Right lung (tissue), 10 donors: ENCODE measurements at places on chromosomes 4 and X. TPM values are rescaled to one million over a fixed set of nuclear protein-coding genes. Genes with fewer than 3 reads are reported as not detected.

POU3F4 gene
- not detected for polyA plus RNA-seq

WDR19 gene
- 84.8 TPM for polyA plus RNA-seq

- no peak for DNase-seq
Measured at GRCh38 chr4:149949381-149949780, 128.9 kb upstream of the DCLK2 start.

DNA sequence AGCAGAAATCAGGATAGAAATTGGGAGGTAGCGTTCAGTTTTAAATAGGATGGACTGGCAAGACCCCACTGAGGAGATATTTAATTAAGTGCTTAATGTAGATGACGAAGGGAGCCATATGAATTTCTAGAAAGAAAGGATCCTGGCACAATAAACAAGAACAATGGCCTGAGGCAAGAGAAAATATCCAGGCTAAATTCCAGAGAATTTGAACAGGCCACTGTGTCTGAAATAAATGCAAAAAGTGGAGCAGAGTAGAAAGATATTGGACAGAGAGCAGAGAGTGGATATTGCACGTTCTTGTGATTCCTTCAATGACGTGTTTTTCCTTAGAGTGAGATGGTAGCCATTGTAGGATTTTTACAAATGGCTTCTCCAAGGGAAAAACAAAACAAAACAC is 1504.8 kb downstream of the C4orf33 start:
- DNase-seq, result no peak

DNA sequence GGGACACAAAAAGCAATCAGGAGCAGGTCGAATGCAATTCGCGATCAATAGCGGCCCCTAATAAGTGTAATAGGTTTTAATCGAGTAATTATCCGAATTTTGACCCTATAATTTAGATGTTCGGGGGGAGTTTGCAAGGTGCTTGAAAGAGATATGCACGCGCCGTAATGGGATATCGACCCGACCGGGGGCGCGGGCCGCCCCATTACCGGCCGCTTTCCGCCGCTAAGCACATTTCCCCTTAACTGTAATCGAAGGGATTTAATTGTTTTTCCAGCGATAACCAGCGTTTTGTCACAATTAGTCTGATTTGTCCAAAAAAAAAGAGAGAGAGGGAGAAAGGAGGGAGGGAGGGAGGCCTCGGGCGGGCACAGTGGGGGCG is 997 bp downstream of the NKX1-1 start:
- DNase-seq, result no peak

DNA sequence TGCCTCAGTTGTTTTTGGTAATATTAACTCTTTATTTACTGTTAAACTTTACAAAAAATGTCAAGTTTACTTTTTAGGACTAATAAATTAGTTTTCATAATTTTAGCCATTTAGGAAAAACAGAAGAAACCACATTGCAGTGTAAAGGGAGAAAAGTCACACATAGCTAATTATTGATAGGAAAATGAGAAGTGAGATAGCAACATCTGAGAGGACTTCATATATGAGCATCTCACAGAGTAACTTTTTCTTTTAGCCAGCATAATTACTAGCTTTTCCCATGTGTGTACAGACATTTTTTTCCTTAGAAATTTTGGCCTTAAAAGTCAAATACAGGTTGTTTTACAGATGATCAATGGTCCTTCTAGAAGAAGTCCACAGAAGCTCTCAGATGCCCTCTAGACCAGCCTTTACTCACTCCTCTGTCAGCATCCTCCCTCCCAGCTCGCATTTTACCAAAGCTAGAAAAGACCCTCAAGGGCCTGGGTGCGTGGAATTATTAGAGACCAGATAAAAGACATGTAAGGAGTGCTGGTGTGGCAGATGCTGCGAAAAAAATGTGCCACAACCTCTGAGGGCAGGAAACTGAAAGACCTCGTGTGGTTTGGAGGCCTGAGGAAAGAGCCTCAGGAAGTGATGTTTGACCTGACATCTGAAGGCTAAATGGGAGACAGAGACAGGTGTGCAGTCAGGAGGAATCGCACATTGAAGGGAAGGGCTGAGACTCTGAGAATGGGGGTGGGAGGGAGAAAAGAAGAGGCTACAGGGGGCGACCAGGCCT is 156.9 kb downstream of the CBR4 start:
- DNase-seq, result no peak

TSPAN7 gene
- 38.6 TPM for polyA plus RNA-seq

GRCh38 chr4:129362691-129363274 is 266.8 kb downstream of the C4orf33 start:
- peak; percentile 63 for DNase-seq

DNA sequence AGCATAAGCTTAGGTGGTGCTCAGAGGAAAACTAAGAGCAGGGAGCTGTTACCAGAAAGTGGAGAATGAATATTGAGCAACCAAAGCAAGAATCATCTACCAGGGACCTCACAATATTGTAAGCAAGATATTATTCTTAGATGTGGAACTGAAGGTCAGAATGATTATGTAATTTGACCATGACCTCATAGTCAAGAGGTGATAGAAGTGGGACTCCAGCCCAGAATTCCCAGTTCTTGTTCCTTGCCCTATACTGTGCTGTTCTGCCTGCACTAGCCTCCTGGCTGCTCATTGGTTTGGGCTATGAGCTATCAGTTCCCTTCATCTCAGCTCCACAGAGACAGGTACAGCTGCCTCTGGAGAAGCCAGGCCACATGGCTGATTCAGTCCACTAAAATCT is 229.4 kb downstream of the LDB2 start:
- DNase-seq, result no peak

DNA sequence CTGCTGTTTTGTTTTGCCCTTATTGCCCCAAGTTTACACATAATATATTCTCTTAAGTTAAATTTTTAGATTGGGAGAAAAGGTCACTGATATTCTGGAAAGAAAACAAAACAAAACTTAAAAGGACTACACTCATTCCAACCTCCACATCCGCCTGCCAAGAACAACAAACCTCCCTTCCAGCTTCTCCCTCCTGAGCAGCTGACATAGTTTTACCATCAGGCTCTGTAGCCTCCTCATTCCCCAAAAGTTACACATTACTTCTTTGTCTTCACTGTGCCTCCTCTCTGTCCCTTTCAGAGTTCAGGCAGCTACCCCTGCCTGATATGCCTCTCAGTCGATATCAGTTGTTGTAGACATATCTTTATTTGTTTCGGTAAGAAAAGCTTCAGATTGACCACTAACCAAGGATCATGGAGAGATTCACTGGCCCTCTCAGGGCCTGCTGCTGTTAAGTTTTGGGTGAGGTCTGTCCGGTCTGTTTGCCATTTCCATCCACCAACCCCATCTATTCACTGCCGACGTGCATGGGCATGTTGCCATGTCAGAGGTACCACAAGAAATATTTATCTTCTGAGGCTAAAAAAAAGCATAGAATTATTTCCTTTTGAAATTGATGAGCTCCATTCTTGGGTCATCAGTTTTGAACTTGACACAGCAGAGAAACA is 164.1 kb downstream of the GASK1B start:
- no peak for DNase-seq

DNA sequence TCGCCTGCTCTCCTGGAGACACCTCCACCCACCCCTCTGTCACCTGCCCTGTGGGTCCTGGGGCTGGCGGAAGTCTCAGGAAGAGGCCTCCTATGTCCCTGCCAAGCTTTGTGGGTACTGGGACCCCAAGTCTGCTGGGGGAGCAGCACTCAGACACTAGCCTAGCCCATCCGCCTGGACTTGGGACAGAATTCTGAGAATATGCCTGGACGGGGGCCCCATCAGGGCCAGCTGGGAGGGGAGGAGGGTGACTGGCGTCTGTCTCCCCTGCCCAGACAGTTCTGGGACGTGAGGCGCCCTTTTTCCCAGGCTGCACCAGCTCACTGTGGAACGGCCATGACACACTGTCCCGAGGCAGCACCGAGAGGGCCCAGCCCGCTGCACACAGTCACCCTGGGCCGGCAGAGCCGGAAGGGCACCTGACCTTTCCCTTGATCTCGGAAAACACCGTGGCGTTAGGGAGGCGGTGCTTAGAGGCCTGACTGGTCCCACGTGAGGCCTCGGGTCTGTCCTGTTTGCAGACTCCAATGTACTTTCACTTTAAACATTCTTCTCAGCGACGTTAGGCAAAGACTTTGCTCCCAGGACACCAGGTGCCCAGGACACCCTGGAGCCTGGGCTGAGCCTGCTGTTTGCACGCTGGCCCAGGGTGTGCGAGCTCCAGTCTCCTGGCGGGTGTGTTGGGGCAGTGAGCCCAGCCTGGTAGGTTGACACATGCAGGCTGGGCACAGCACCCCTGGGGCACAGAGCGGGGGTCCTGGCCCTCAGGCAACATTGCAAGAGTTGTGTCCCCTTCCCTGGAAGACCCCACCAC is 700 bp downstream of the SLC26A1 start:
- no peak for DNase-seq

- DNase-seq, result no peak
Measured at GRCh38 chr4:21046141-21046540, 345.9 kb downstream of the PACRGL start.

- no peak for DNase-seq
Measured at GRCh38 chrX:46461660-46462191, 83.5 kb downstream of the ZNF674 start.

- DNase-seq, result no peak
Measured at GRCh38 chr4:1116838-1117237, 3.5 kb upstream of the RNF212 start.

DNA sequence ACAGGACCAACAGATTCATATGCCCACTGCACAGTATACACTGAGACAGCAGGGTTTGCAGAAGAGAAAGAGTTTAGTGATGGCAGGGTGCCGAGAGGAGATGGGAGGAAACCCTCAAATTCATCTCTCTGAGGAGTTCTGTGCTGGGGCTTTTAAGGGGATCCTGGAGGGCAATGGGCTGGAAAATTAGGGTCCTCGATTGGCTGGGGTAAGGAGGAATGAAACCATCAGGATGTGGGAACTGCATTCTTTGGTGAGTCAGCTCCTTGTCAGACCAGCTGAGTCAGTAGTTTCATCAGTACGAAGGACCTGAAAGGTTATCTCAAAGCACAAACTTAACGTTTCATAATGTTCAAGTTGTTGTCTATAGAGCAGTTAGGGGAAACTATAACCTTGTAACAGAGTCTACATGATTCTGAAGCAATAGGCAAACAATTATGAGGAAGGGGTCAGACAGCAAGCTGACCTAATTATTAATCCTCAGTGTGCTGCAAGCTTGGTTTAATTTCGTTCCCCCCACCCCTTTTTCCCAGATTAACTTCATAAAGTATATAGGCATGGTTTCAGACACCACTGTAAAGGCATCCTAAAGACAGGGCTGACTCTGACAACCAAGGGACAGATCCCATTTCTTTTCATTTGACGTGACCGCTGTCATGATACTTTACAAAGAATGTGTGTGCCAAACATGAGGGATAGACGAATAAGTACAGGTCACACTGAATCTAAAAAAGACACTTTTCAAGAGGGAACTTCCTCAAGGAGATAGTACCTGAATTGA is 1.5 kb upstream of the MSMO1 start:
- no peak for DNase-seq

GRCh38 chr4:74531963-74532794 is 87.2 kb downstream of the AREG start:
- no peak for DNase-seq

DNA sequence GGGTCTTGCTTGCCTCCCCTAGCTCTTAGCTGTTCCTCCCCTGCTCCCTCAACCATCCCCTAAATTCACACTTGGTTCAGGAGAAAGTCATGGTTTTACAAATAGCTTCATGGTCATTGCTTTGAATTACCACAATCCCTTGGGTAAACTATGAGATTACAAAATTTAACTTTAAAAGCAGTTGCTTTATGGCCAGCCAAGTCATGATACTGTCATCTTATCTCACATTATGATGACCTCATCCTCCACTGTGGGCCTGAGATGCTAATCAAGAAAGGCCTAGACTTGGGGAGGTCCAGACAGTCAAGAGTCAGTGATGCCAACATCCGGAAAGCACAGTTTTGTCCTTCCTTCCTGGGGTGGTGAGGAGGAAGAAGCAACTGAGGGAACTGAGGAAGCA is 10.5 kb upstream of the FGF16 start:
- no peak for DNase-seq

GRCh38 chr4:12118651-12119213 is 690.0 kb upstream of the HS3ST1 start:
- DNase-seq, result no peak

DNA sequence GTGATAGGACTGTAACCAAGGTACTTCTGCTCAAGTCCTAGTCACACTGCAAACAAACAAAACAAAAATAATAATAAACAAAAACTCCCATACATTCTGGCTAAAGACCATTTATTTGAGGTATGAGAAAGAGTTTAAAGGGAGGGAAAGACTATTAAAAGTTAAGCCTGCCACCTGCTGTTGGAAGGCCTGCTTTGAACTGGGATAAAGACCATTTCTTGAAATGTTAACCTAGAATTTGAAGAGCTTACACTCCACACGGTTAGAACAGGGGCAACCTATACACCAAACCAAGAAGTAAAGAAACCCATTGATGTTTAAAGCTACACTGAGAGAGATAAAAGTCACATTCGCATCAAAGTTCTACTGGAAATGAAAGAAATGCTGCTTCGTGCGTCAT is 548.7 kb upstream of the DIPK2B start:
- no peak for DNase-seq

DNA sequence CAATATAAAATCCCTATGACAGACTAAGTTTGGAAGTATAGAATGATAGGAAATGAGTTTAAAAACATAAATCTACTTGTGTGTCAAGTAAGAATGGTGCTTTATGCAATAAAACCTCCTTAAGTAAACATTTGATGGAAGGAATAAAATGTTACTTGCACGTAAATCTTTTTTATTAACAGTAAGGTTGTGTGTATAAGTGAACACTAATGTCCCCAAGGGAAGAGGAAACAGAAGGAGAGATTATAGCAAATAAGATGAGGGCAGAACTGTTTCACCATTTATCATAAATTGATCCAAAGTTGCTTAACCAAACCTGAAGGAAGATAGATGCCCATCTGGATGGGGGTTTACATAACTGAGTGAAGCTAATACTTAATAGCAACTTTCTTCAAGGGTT is 86.8 kb downstream of the FRMPD4 start:
- no peak for DNase-seq

- no peak for DNase-seq
Measured at GRCh38 chr4:126358041-126358440, 1043.3 kb downstream of the FAT4 start.

DNA sequence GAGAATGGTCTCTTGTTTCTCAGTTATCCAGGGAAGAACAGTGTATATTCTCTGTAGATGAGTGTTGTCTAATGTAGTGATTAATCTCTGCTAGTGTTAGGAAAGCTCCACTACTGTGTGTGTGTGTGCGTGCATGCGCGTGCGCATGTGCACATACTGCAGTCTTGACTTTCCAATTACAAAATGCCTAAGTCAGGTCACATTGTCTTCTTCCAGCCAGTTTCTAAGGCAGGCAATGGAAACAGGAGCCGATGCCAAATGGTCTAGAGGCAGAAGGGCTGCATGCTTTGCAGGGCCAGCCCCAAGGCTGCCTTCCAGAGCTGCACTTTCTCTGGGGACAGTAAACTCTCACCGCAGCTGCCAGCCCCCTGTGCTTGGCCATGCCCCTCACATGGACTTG is 30.5 kb upstream of the NAP1L5 start:
- no peak for DNase-seq
